ENCODE measurements at places on chromosomes 6 and 20.
A peak's percentile ranks its signal among the peaks of the same experiment; 100 is the strongest.

- DNase-seq = no peak
Observed at GRCh38 chr6:105042648-105043047, 85.7 kb downstream of the LIN28B start.

DNA sequence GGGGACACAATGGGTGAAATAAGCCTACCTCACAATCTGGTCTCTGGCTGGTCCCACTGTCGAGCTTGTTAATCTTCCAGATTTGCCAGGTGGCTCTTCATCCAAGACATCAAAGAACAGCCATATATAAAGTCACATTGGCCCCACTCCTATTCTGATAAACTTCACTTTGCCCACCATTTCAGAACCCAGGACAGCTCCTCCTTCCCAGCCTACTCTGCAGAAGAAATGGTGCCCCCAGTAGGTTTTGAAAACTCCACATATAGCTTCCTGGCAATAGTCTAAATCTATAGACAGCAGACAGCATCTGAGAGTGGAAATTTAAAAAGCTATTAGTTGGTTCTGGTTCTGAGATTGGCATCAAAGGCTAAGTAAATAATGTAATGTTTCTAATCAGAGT lies 143.1 kb upstream of the PCSK2 start:
- peak; percentile 21 for DNase-seq

GRCh38 chr20:46361381-46361780 lies 45.0 kb downstream of the ELMO2 start:
- DNase-seq = peak; percentile 68

DNA sequence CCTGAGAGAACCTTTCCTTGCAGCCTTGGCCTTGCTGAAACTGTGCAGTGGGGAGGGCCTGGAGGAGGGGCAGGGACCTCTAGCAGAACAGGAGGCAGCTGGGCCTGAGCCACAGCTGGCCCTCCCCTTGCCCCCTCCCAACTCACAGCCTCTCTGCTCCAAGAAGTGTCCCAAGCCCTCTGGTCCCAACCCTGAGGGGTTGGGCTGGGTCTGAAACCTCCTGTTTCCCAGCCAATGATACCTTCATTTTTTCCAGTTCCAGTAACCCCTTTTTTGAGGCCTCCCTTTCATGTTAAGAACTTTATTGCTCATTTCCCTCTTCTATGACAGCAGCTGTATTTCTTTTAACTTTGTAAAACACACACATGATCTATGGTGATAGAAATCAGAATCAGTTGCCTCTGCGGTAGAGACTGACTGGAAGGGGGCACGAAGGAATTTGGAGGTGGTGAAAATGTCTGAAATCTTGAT lies 17.9 kb upstream of the ARMC12 start:
- DNase-seq = no peak

DNA sequence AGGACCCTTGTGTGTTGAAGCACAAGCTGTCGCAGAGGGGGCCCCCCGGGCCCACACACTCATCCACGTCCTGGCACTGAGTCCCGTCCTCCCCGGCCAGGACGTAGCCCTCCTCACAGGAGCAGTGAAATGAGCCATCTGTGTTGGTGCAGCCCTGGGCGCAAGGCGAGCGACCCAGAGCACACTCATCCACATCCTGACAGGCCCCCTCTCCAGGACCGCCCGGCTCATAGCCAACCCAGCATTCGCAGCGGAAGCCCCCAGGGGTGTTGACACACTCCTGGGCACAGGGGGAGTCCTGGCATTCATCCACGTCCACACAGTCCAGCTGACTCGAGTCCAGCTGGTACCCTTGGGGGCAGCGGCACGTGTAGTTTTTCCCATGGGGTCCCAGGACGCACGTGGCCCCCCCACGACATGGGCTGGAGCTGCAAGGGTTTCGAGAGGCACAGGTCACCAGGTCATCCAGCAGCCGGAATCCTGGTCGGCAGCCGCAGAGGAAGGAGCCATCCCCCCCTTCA lies 1.2 kb downstream of the CD93 start:
- DNase-seq = no peak

GRCh38 chr6:17724341-17724740 lies 17.6 kb upstream of the NUP153 start:
- DNase-seq = peak; percentile 32

DNA sequence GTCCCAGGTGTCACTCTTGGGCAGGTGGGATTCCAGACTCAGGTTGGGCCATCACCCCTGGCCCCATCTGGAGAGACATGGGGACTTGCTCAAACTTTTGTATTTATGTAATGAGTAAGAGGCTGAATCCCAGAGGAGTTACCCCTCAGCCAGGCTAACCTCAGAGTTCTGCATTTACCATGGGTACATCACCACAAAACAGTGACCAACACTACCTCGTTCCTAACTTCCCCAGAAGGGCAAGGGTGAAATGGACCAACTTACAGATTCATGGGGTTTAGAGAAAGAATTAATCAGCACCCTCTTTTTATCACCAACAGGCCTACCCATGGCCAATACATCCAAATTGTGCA lies 259.9 kb upstream of the MARCKS start:
- peak; percentile 22 for DNase-seq

GRCh38 chr6:13404228-13404891 lies 76.0 kb upstream of the TBC1D7 start:
- peak; percentile 88 for DNase-seq

DNA sequence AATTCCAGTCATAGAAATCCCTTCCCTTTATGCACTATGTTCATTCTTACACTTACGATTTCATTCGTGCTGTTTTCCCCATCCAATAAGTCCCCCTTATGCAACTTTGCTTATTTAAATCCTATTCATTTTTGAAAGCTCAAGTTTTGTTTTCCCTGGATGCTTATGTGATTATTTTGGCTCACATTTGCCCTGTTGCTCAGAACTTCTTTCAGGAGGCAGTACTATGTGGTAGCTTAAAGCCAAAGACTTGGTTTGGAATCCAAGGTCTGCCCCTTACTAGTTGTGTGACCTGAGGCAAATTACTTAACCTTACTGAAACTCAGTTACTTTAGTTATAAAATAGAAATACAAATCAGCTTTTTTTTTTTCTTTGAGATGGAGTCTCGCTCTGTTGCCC lies 59.6 kb downstream of the MOXD1 start:
- DNase-seq = peak; percentile 88

DNA sequence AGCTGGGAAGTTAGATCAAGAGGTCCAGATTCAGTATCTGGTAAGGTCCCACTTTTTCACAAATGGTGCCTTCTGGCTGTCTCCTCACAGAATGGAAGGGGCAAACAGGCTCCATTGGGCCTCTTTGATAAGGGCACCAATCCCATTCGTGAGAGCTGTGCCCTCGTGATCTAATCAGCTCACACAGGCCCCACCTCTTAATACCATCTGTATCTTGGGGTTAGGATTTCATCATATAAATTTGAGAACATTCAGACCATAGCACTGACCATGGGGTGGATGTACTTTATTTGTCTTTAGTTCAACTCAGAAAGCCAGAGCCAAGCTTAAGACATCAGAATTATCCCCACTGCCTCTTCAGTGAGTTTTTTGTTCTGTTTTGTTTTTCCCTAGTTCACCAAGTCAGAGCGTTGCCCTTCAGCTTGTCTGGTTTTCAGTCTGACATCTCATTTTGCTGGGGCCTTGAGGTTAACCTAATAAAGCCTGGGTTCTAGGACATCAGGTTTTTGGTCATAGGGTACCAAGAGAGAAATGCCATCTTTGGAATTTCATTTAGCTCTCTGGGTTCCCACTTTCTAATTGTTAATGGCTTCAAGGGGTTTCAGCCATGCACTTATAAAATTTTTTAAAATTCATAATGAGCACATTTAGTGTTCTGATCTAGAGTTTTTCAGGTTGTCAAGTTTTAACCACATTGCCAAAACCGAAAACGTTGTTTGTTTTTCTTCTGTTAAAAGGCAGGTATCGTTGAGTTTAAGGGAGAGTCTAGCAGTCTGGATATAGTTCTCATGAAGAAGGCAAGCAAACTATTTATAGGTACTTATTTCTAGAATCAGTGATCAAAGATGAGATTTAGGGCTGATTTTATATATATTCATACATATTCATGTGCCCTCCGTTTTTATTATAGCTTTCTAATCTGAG lies 19.0 kb downstream of the SENP6 start:
- no peak for DNase-seq

- no peak for DNase-seq
Observed at GRCh38 chr6:91822581-91822980, 1235.7 kb upstream of the MAP3K7 start.

- peak; percentile 58 for DNase-seq
Observed at GRCh38 chr6:37530297-37530696, 30.6 kb upstream of the CCDC167 start.

GRCh38 chr6:134080171-134080795 lies 27.9 kb upstream of the SLC2A12 start:
- no peak for DNase-seq

DNA sequence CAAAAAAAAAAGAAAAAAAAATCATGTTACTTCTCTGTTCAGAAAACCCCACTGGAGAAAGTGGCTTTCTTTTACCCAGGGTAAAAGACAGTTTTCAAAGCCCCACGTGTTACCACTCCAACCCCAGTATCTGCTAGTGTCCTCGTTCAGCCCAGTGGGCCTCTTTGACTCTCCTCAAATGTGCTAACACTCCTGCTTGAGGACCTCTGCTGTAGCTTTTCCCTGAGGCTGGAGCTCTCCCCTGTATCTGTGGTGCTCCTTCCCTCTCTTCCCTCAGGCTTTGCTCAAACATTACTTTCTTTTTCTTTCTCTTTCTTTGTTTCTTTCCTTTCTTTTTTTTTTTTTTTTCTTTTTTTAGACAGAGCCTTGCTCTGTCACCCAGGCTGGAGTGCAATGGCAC lies 15.3 kb downstream of the SEC23B start:
- DNase-seq = no peak

- DNase-seq = no peak
Observed at GRCh38 chr20:58746620-58747019, 54.0 kb downstream of the NPEPL1 start.

DNA sequence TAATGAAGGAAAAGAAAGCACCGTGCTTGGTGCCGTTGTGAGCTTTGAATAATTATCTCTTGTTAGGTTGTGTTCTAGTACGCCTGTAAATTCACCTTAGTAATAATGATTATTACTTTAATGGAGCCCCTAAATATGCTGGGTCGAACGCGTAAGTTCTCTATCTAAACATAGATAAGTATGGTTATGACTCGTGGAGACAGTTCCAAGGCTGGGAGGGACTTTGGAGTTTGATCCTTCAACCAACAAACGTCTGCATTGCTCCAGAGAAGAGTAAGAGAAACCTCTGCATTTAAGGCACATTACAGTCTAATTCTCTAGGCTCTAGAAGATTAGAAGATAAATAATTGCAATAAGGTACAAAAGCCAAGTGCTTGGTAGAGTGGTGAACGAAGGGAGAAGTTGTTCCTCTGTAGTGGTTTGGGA lies 514 bp downstream of the ACOT13 start:
- peak; percentile 78 for DNase-seq

GRCh38 chr6:88705601-88706000 lies 257.8 kb downstream of the RNGTT start:
- DNase-seq = no peak

- no peak for DNase-seq
Observed at GRCh38 chr6:166305562-166306117, 2.6 kb downstream of the PRR18 start.

- DNase-seq = no peak
Observed at GRCh38 chr6:46476301-46476700, 14.9 kb downstream of the RCAN2 start.

DNA sequence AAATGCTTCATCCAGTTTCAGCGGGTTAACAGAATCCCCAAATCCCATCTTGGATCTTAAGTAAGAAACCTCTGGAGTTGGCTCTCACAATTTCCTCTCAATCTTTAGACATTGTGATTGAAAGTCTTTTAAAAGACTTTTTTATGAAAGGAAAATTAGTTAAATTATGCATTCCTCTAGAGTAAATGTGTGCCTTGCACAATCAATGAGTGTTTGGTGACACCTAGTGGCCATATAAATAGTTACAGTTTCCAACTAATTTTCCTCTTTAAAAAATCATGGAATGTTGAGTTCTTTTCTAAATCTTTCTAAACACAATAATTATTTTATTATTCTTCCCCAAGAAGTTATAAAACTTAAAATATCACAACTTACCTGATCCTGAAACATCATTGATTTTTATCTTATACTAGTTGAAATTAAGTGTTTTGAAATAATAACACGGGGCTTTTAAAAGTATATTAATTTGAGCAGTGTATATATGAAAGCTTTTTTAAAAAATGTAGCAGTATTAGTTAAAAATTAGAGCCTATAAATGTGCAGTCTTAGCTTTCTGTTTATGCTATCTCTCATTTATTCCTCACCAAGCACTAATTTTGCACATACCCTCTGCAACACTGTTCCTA lies 66.4 kb downstream of the PKHD1 start:
- peak; percentile 32 for DNase-seq

DNA sequence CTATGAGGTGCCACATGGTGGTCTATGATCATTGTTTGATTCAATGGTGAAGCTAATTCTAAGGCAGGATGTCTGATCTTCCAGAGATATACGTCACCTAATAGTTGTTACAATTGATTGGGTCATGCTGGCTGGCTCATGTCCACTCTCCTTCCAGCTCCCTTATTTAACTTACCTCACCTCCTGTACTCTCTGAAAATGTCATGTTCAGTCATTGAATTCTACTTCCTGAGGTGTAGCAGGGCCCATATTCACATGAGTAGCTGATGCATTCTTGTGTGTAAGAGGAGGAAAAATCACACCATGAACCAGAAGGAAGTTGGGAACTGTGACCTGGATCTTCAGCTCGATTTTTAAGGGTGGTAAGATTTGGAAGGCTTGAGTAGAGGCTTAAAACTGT lies 795.8 kb downstream of the QKI start:
- no peak for DNase-seq

GRCh38 chr6:111730864-111731263 lies 125.2 kb upstream of the TRAF3IP2 start:
- no peak for DNase-seq

- DNase-seq = no peak
Observed at GRCh38 chr20:58508762-58509395, 6.3 kb downstream of the APCDD1L start.

DNA sequence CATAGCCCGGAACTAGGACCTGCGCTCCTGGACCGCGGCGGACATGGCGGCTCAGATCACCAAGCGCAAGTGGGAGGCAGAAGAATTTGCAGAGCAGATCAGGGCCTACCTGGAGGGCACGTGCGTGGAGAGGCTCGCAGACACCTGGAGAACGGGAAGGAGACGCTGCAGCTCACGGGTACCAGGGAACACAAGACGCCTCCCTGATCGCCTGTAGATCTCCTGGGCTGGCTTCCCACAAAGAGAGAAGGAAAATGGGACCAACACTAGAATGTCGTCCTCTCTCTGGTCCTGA lies 15.1 kb upstream of the HLA-A start:
- DNase-seq = no peak

- no peak for DNase-seq
Observed at GRCh38 chr6:164185471-164185871, 771.0 kb downstream of the QKI start.

GRCh38 chr6:127164036-127164435 lies 45.6 kb downstream of the RSPO3 start:
- no peak for DNase-seq
